ENCODE measurements at places on chromosomes 1 and 21. TPM values are rescaled to one million over a fixed set of nuclear protein-coding genes. Genes with fewer than 3 reads are reported as not detected.
A peak's percentile ranks its signal among the peaks of the same experiment; 100 is the strongest.

- DNase-seq: peak; percentile 35
- no peaks in the 10 kb centered on the region for H3K27me3 ChIP-seq
Measured at GRCh38 chr1:181083842-181084605, 4.5 kb upstream of the IER5 start.

DNA sequence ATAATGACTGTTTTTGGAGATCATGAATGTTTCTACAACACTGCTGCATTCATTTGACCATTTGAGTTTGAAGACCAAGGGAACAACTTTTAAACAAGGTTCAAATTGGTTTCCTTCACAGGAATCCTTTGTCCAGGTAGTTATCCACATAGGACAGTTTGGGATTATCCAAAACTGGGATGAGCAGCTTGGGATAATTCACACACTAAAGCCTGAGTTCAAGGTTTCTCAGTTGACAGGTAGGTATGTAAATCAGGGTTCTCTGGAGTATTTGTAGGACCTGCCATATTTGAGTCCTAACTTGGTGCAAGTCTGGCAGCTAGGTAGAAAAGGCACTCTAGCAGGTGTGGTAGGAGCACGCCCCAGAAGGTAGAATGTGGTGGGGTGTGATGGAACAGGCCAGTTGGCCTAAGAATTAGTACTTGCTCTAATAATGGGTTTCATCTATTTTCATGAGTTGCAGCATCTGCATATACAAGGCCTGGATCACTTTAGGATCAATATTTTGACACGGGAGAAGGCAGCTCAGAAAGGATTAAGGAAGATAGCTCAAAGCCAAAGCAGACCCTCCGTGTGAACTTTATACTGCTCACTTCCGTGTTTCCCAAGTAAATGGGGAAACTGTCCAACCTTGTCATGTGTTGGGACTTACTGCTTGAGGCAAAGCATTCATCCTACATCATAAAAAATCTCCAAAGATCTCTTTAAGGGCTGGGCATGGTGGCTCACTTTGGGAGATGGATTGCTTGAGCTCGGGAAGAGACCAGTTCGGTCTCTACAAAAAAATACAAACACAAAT lies 14.1 kb upstream of the RAB42 start:
- DNase-seq: no peak
- H3K36me3 ChIP-seq: peaks cover 73% of the 10 kb centered on the region
- no peak overlapping the region for H3K27ac ChIP-seq
- H3K4me1 ChIP-seq: peaks cover 7% of the 10 kb centered on the region
- no peaks in the 10 kb centered on the region for H3K27me3 ChIP-seq

DNA sequence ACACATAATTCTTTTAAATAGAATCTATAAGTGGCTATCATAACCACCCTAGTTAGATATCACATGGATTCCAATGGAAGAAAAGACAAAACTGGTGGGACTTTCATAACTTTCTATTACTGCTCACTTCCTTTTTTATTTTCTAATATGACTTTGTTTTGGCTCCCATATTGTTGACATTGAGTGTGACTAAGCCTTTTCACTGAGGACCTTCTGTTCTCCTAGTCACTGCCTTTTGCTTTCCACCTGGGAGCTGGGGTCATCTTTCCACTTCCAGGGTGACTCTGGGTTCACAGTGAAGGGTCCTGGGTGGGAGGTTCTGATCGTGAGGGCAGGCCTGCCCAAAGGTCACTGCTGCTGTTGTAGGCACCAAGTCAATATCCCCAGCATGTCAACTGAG lies 275.8 kb downstream of the TGFB2 start:
- no peaks in the 10 kb centered on the region for H3K36me3 ChIP-seq
- H3K27ac ChIP-seq: no peak overlapping the region
- no peaks in the 10 kb centered on the region for H3K4me1 ChIP-seq
- H3K27me3 ChIP-seq: no peaks in the 10 kb centered on the region
- DNase-seq: no peak
- H3K4me3 ChIP-seq: no peak overlapping the region

GRCh38 chr1:57719274-57719673 lies 295.4 kb upstream of the DAB1 start:
- H3K4me1 ChIP-seq: no peaks in the 10 kb centered on the region
- H3K4me3 ChIP-seq: no peak overlapping the region
- no peak overlapping the region for H3K27ac ChIP-seq
- H3K27me3 ChIP-seq: no peaks in the 10 kb centered on the region

GRCh38 chr1:98184856-98185255 lies 264.0 kb upstream of the DPYD start:
- H3K4me3 ChIP-seq: no peak overlapping the region
- no peaks in the 10 kb centered on the region for H3K27me3 ChIP-seq
- no peaks in the 10 kb centered on the region for H3K36me3 ChIP-seq

DNA sequence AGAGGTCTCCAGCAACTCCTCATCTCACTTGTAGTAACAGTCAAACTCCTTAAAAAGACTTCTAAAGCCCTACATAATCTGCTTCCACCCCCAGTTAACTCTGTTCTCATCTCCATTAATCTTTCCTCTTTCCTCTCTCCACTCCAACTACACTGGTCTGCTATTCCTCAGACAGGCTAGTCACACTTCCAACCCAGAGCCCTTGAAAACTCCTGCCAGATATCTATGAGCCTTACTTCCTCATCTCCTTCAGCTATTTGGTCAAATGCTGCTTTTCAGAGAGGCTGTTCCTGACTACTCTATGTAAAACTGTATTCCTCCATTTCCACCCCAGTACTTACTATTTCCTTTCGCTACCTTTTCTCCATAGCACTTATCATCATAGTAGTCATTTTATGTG lies 24.4 kb downstream of the PCP4L1 start:
- H3K36me3 ChIP-seq: peaks cover 32% of the 10 kb centered on the region
- H3K27ac ChIP-seq: no peak overlapping the region
- no peaks in the 10 kb centered on the region for H3K4me1 ChIP-seq
- no peak for DNase-seq
- H3K4me3 ChIP-seq: no peak overlapping the region

DNA sequence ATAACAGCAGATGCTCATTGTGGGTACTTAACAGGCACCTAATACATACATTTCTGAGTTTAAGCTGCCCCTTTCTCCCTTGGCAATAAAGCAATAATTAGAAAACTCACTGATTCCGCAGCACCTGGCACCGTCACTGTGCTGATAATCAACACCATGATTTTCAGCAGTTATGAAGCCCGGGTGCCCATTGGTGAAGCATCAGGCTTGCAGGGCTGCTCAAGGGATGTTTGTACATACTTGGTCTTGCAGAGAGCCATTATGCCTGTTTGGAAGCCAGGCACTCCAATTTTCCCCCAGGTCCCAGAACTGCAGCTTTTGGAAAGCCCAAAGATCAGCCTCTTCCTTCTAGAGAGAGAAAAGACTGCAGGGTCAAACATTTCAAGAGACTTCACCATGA lies 44.3 kb downstream of the OLIG1 start:
- peaks cover 44% of the 10 kb centered on the region for H3K27me3 ChIP-seq
- no peak overlapping the region for H3K4me3 ChIP-seq
- H3K4me1 ChIP-seq: peaks cover 22% of the 10 kb centered on the region
- no peak for DNase-seq

DNA sequence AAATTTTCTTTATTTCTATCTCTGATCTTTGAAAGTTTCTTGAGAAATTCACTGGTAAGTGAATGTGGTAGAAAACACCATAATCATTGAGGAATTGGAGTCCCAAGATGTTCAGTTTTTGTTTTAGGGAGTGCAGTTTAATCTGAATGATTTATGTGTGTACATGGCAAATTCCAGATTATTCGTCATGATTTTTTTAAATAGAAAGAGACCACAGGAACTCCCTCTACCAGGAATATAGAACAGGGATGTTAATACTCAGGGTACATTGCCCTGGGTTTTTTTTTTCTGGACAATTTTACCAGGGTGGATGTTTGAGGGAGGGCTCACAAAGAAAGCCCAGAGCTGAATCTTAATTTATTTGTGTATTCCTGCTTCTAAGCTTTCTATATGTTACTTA lies 109.0 kb downstream of the VPS13D start:
- no peaks in the 10 kb centered on the region for H3K36me3 ChIP-seq
- H3K27ac ChIP-seq: peak overlapping the region; percentile 83
- peaks cover 46% of the 10 kb centered on the region for H3K4me1 ChIP-seq
- DNase-seq: no peak

- DNase-seq: no peak
- H3K4me1 ChIP-seq: no peaks in the 10 kb centered on the region
- H3K36me3 ChIP-seq: no peaks in the 10 kb centered on the region
- H3K27ac ChIP-seq: no peak overlapping the region
- no peaks in the 10 kb centered on the region for H3K27me3 ChIP-seq
Measured at GRCh38 chr1:94383966-94384408, 34.2 kb upstream of the ABCD3 start.

GRCh38 chr1:150957666-150958065 lies 17.0 kb downstream of the CERS2 start:
- H3K27me3 ChIP-seq: no peaks in the 10 kb centered on the region
- H3K4me3 ChIP-seq: no peak overlapping the region
- no peaks in the 10 kb centered on the region for H3K4me1 ChIP-seq
- no peak overlapping the region for H3K27ac ChIP-seq

DNA sequence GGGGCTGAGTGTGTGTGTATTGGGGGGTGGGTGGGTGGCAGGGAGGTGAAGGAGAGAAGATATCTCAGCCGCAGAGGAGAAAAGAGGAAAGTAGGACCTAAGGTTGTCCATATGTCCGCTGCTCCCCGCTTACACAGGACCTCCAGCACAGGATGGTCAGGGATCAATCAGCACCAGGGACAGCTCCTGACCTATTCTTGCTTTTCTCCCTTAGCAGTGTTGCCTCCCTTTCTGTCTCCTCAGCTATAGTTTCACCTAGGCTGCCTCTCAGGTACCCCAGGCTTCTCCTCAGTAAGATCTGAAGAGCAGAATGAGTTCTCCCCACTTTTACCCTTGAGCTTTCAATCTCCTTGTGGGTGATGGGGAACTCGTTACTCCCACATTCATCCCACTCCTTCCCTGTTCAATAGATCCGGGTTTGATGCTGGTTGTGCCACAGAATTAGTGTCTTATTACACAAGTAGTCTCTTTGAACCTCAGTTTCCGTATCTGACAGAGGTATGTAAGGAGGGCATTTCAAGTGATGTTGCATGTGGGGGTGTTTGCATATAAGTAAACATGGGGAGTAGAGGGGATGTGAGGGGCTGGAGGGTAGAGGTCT lies 1.4 kb upstream of the DPH2 start:
- no peaks in the 10 kb centered on the region for H3K27me3 ChIP-seq
- H3K27ac ChIP-seq: no peak overlapping the region
- DNase-seq: no peak
- no peak overlapping the region for H3K4me3 ChIP-seq

SAMD11 gene
- total RNA-seq: 15.9 TPM

S100A7 gene
- not detected for total RNA-seq

BNIPL gene
- total RNA-seq: 2.2 TPM

Data from tibial nerve (tissue), 4 donors.